ENCODE measurements at places on chromosomes 4 and X.

- no peak for DNase-seq
Observed at GRCh38 chrX:110987292-110987691, 108.7 kb upstream of the PAK3 start.

- no peak for DNase-seq
Observed at GRCh38 chrX:11597479-11597878, 68.2 kb downstream of the ARHGAP6 start.

GRCh38 chr4:152524427-152524826, 11.5 kb downstream of the FBXW7 start:
- no peak for DNase-seq

DNA sequence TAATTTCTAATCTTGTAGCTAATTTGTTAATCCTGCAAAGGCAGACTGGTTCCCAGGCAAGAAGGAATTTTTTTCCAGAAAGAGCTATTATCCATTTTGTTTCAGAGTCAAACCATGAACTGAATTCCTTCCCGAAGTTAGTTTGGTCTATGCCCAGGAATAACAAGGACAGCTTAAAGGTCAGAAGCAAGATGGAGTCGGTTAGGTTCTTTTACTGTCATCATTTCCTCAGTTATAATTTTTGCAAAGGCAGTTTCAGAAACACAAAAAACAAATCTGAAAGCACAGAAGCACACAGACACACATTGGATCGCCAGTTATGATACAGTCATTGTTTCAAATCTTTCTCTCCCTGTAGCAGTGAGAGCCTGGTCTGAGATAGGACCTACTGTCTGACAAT, 37.9 kb downstream of the AGA start:
- no peak for DNase-seq

DNA sequence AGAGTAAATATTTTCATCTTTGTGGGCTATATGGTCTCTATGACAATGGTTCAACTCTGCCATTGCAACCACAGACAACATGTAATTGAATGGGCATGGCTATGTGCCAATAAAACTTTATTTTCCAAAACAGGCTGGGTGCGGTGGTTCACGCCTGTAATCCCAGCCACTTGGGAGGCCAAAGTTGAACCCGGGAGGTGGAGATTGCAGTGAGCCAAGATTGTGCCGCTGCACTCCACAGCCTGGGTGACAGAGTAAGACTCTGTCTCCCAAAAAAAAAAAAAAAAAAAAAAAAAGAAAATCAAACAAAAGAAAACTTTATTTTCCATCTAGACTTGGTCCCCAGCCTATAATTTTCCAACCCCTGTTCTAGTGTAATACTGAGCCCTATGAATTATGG, 38.4 kb upstream of the LAS1L start:
- DNase-seq = no peak

DNA sequence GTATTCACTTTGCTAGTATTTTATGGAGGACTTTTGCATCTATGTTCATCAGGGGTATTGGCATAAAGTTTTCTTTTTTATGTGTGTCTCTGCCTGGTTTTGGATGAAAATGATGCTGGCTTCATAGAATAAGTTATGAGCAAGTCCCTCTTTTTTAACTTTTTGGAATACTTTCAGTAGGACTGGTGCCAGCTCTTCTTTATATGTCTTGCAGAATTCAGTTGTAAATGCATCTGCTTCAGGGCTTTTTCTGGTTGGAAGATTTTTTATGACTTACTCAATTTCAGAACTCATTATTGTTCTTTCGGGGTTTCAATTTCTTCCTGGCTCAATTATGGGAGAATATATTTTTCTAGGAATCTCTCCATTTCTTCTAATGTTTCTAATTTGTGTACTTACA, 9.1 kb upstream of the CSN2 start:
- no peak for DNase-seq

DNA sequence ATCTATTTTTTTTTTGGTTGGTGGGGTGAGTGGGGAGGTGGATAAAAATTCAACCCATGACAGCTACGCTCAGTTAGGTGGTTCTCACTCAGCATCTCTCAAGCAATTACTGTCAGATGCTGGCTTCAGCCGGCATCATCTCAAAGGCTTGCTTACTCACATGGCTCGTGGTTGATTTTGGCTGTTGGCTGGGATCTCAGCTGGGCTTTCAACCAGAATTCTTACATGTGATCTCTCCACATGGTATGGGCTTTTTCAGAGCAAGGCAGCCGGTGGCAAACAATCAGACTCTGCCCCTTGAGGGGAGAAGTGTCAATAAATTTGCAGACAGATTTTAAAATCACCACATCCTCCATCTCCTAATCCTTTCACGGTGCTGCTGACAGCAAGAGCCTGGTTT, 47.2 kb downstream of the SLC34A2 start:
- DNase-seq = no peak

- no peak for DNase-seq
Observed at GRCh38 chr4:183541752-183542040, 36.8 kb downstream of the ING2 start.

DNA sequence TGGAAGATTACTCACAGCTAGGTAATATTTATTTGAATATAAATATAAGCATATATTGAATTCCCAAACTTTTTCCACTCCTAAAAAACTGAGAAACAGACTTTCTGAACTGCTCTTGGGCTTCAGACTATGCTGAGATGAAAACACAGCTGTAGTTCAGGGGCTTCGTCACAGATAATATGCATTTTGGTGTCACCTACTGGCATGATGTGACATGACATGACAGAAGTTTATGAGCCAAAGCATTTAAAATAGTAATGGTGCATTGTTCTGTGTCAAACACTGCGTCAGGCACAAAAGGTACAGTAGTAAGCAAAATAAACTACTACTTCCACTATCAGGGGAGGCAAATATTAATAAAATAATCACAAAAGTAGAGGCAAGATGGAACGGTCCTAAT, 171.3 kb downstream of the BTC start:
- no peak for DNase-seq

- DNase-seq = no peak
Observed at GRCh38 chr4:137032222-137032621, 500.1 kb downstream of the PCDH18 start.

- no peak for DNase-seq
Observed at GRCh38 chrX:67892401-67892800, 348.6 kb downstream of the AR start.

DNA sequence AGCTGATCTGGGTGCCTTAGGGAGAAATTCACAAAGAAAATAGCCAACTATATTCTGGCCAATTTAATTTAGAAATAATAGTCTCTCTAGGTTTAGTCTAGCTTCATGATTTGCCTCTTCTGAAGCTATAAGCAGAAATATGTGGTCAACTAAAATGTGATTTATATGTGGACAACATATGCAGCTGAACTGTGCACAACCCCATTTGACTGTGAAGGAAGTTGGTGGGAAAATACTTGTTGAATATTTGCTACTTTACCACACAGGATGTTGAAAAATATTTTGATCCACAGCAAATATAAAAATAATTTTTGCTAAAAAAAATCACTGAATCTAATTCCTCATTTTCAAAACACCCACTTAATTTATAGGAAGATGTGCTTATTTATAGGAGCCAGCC, 15.7 kb upstream of the RNF128 start:
- DNase-seq = no peak

DNA sequence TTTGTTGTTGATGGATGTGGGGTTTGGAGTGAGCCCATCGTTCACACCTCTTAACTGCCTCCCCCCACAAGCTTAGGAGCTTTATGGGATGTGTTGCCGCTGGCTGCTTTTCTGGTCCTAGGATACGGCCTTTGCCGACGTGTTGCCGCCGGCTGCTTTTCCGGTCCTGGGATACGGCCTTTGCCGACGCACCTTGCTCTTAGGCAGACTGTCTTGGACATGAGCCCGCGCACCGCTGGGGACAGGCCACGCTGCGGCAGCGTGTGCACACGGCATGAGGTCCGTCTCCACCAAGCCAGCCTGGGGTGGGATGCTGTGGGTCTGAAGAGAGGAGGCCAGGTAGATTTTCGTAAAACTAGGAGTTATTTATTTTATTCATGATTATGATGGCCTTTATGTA, 14.2 kb downstream of the RGS12 start:
- no peak for DNase-seq

DNA sequence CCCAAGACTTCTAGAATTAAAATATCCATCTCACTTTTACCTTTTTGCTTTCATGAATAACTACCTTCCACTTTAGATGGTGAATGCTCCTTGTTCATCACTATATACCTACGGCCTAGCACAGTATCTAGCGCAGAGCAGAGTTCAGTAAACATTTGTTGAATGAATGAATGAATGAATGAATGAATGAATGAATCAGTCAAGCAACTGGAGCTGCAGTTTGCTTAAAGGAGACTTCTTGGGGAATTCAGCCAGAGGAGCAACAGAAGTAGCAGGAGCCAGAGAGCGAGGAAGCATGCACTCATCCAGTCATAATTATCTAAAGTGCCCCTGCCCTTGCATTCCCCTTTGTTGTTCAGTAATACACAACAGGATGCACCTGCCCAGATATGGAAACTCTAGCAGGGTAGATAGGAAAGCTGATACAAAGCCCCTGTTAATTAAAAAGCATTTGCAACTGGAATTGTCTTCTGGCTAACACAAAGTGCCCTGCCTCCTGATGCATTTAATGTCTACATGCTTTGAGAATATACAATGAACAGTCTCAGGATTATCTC, 103.0 kb upstream of the MBNL3 start:
- no peak for DNase-seq

DNA sequence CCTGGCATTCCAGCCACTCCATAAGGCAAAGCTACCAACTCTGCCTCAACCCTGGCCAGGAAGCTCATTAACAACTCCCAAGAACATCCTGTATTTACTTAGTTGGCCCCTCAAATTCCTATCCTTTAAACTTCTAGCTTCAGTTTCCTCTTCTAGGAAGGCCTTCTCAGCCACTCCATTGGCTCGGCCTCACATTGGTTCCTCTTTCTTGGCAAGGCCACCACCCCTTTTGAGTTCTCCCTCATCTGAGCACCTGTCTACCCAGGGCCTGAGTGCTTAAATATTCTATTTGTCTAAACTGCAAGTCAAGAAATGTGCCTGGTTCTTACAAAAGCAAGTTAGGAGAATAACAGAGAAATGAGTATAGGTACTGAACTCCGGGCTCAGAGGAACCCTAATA, 10.0 kb downstream of the SMC1A start:
- DNase-seq = no peak

GRCh38 chr4:153962311-153963039, 173.6 kb upstream of the SFRP2 start:
- DNase-seq = no peak

DNA sequence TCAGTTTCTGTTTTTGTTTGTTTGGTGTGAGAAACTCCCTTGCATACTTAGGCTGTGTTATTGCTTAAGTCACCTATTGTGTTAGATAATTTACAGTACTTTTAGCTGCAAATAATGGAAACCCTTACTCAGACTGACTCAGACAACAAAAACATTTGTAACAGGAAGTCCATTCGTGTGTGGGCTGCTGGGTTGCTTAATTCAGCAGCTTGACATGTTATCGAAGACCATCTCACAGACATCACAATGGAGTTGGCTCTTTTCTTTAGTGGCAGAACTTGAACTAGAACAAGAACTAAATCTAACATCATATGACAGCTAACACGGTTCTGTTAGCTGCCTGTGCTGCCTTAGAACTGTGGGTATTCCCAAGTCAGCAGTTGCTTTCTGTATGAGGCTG, 9.9 kb upstream of the GABRE start:
- DNase-seq = no peak

DNA sequence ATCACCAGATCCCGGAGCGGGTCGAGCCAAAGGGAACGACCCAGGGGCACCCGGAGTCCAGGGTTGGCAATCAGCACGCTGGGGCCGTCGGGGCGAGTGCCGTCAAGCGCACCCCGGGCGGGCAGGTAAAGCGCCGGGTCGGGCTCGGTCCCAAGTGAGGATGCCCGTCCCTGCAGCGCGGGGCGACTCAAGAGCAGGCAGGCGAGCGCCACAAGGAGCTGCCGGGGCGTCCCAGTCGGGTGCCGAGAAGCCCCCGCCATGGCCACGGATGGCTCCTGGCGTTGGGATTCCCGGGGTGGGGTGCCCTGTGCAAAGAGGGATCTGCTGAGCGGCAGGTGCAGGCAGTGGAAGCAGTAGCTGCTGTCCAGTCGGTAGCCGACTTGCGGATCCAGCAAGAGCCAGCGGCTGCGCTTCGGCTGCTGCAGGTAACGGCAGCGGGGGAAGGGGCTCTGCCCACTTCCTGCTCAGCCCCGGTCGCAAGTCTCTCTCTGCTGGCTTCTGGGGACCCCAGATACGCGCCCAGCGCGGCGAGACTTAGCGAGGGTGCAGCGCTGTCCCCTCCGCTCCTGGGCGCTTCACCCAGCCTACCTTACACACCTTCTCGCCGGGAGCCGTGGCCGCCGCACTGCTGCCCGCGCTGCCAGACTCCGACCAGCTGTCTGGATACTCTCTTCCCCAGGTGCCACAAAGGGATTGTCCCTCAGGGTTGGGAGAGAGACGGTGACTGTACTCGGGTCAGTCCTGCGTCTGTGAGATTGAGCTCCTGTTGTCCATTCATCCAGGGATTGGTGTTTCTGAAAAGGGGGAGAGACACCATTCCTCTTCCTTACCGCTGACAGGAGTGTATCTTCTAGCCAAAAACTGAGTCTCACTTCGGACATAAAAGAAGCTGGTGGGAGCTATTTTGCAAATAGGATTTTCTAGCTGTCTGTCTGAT, at the start of gene FREM3:
TSS of gene FREM3 (minus strand) at position 260 of the 937 bp plus-strand sequence. CDS start at position 260, 0 bp downstream.
- DNase-seq = no peak

DNA sequence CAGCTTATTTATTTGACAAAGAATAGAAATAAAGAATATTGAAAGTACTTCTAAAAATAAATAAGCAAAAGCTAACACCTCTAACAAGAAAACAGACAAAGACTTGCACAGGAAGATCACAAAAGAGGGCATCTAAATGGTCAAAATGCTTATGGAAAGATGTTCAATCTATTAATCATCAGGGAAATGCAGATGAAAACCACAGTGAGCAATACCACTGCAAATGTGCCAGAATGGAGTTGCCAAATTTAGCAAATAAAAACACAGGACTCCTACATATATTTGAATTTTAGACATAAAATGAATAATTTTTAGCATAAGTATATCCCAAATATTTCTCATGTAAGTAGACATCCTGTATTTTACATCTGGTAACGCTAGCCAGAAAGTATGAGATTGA, 56.1 kb upstream of the HPGD start:
- DNase-seq = no peak

DNA sequence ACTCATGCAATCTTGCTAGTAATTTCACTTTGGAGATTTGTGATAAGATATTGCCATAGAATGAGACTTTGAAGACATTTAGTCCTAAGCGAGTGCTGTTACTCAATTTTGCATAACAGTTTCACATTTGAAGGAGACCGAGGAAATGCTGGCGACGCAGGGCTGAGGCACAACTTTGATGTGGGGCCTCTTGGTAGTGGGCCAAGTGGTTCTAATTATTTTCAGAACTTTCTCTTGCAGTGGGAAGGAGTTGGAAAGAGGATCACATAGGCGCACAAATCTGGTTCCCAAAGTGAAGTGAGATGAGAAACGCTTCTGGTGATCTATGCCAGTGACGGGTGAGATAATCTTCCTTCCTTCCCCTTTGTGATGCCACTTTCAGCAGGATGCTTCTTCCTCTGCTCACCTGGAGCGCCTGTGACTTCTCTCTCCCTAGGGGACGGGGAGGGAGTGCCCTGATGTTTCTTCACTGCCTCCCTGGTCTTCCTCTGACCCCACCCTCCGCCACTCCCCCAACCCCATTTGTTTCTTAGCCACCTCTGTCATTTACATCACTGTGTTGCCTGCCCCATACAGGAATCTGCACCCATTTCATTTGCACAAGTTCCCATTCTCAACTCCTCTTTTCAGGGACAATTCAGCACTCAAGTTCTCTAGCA, 138.9 kb upstream of the MID1 start:
- DNase-seq = no peak
